ENCODE measurements at places on chromosomes 5 and 9.

DNA sequence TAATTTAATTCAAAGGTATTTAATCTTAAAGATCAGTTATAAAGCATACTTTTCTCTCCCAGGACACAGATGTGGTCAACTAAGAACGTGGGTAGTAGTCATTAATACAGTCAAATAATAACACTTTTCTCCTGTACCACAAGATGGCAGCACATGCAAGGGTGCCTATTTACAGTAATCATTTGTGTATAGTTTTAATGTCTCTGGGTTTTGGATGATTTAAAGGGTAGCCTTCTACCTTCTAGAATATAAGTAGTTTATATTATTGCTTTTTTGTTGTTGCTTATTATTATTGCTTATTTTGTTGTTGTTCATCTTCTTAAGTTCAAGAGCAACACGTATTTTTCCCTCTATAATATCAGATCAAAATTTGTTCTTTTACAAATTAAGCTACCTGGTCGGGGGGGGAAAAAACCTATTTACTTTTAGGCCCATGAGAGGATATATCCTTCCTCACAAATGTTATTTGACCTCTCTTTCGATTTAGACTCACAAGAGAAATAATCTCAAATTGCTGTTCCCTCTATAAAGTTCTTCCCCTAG lies 59.6 kb upstream of the SLC27A6 start:
- DNase-seq: no peak

DNA sequence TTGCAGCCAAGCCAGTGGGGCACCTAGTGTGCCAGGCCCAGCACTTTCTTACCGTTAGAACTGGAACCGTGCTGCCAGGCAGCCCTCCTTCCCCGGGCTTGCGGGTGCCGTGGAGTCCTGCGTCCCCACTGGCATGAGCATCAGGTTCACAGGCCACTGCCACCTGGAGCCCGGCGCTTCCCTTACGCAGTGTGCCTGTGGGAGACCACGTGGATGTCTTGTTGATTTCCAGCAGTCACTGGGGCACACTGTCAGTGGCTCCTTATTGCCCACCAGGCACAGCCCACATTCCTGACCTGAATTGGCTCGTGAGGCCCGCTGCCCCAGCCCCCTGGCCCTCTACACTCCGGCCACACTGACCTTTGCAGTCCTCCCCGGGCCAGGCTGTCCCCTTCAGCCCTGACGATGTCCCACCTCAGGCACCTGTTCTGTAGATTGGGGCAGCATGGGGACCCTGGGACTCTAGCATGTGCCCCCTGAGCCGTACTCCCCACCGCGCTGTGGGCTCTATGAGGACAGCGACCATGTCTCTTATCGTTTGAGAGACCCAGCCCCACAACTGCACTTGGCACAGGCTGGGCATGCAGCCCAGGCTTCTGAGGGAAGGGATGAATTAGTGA lies 10.4 kb upstream of the CEL start:
- no peak for DNase-seq

DNA sequence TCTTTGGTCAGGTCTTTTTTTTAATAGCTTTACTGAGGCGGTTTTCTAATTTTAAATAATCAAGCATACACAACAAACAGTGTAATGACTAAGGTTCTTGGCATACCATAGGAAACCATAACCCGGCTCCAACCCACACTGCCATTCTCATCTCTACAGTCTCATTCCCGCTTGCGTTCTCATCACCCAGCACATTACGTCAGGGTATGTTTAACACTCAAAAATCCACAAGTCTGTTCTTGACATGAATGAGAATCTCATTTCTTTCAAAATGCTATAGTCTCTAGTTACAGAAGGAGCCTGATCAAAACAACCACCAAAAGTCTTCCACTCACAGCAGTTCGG lies 505 bp downstream of the C5orf34 start:
- no peak for DNase-seq

GRCh38 chr5:110900829-110901228 lies 162.0 kb downstream of the SLC25A46 start:
- DNase-seq: no peak

DNA sequence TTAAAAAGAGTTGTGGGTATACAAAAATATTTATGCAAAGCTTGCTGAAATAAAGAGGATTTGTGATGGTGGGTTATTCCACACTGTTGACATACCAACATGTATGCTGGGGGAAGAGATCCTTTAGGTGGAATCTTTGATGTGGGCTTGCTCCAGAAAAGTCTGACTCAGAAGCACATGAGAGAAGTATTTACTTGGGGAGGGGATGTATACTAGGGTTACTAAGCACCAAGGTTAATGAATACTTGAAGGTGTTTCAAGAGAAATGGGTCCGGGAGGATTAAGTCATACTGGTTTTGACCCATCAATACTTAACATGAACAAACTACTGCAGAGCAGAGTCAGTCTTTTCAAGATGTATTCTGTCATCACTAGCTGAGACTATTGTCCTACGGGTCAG lies 316.4 kb upstream of the GRIN3A start:
- DNase-seq: no peak

- DNase-seq: no peak
These were observed 65.7 kb downstream of the SREK1 start for GRCh38 chr5:66209794-66210193.

DNA sequence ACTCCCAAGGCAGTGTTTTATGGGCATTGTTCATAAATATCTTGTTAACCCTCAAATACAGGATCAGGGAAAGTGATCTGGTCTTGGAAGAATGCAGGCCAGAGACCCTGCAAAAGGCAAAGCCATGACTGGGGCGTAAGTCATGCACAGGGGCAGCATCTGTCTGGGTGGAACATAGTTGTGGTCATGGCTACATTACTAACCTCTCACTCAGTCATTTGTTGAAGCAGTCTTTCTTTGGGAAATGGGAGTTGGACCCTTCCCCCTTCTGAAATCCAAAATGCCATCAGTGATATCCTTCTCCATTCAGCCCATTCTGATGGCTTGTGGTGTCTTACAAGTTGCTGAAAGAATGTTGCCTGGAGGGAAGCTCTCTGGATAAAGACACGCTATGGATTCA lies 68.1 kb downstream of the GDNF start:
- no peak for DNase-seq

DNA sequence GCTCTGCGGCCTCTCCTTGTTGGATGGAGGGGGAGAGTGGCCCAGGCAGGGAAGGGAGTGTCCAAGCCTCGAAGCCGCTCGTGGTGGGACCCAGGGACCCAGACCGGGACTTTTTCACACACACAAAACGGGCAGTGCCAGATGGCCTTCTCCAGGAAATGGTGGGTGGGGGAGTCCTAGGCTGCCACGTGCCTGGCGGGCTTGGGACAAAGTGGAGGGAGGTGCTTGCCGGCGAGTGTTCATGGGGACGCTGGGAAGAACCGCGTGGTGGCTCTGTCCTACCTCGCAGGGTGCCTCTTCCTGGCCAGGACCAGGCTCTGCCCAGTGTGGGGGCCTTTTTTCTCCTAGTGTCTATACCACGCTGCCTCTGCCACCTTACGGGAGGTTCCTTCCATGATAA lies 155.0 kb upstream of the COL5A1 start:
- no peak for DNase-seq

DNA sequence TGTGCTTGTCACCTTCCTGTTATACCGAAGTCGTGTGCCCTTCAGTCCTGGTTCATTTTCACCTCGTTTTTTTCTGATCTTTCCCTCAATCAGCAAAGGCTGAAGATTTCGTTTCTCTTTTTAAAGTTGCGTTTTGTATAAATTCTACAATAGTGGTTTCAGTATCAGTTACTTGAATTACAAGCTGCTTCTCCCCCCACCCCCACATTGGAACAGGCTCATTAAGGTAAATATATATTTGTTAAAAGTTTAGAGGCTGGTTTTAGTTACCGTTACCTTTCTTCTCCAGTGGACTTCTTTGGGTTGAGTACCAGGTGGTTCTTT lies 881 bp downstream of the SUB1 start:
- no peak for DNase-seq

- DNase-seq: no peak
These were observed 191.2 kb downstream of the PALM2AKAP2 start for GRCh38 chr9:109971226-109971625.
